ENCODE measurements at places on chromosomes 13 and 19. TPM values are rescaled to one million over a fixed set of nuclear protein-coding genes. Genes with fewer than 3 reads are reported as not detected.

Gene SIGLEC5
- 3.1 TPM for total RNA-seq

Gene ZNF577
- 10.7 TPM for total RNA-seq

Gene RTBDN
- total RNA-seq = not detected

Gene GAPDHS
- not detected for total RNA-seq

Gene ZNF430
- 17.8 TPM for total RNA-seq

Gene SOHLH2
- not detected for total RNA-seq

Gene CHAMP1
- total RNA-seq = 19.3 TPM

Gene RNU6-9
- total RNA-seq = not detected

Gene ZNF816
- 12.0 TPM for total RNA-seq

Gene GJB6
- total RNA-seq = not detected

Gene ELSPBP1
- total RNA-seq = not detected
